ENCODE measurements at places on chromosomes 7 and 10.
A peak's percentile ranks its signal among the peaks of the same experiment; 100 is the strongest.

- DNase-seq: no peak
Observed at GRCh38 chr10:106582291-106582690, 582.2 kb downstream of the SORCS1 start.

DNA sequence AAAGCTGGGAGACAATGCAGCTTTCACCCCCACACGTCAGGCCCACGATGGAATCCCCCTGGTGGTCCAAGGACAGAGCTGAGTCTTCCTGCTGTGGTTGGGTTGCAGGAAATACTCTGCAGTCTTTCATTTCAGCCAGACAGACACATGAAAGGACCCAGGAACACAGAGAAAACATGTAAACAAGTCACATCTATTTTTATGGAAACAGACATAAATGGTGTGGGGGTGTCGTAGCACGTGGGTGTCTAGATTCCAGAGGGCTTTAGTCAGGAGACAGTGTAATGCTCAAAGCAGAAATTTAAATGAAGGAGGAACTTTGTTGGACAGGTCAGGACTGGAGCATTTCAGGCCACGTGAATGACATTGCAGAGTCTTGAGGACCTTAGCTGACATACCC lies 444.6 kb downstream of the SUGCT start:
- DNase-seq: no peak

DNA sequence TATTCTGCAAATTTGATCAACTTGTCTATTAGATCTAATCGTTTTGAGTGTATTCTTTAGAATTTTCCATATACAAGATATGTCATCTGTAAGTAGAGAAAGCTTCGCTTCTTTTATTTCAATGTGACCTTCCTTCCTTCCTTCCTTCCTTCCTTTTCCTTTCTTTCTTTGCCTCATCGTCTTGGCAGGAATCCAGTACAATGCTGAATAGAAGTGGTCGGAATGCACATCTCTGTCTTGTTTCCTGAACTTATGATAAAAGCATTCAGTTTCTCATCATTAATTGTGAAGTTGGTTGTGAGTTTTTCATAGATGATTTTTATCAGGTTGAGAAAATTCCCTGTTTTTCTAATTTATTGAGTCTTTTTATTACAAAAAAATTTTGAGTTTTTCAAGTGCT lies 300.7 kb upstream of the ZNF32 start:
- DNase-seq: no peak

GRCh38 chr7:23544913-23545354 lies 13.2 kb upstream of the TRA2A start:
- no peak for DNase-seq

GRCh38 chr7:94429153-94429552 lies 34.5 kb downstream of the COL1A2 start:
- no peak for DNase-seq

DNA sequence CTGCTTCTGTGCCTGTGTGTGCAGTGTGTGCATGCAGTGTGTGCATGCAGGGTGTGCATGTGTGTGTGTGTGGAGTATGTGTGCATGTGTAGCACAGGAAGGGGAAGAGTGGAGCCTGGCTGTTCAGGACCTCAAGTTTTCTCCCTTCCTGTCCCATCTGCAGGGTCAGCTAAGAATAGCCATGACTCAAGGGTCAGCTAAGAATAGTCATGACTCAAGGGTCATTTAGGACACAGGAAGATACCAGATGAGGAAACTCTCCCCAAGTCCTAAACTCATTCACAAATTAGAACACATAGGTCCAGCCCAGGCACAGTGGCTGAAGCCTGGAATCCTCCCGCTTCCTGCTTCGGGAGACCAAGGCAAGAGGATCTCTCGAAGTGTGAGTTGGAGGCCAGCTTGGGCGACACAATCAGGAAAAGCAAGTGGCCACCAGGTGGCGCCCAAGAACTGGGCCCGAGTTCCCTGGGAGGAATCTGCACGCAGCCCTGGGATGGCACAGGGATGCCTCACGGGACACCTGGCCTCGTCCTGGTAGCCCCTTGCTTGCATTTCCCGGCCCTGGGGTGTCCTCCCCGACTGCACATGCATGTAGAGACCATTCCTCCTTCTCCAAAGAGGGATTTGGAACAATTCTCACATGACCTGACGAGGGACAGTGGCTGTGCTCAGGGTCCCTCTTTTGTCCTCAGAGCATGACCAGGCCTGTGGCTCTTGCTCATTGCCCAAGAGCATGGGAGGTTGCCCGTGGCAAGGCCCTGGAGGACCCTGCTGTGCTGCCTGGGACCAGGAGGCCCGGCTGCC lies 21.4 kb upstream of the VOPP1 start:
- no peak for DNase-seq

- no peak for DNase-seq
Observed at GRCh38 chr7:16804674-16805439, at the start of gene AGR2. Gene AGR2, minus strand, starts transcription at chr7:16804999. Its CDS starts 3,203 bp downstream, at chr7:16801796.

GRCh38 chr7:46071076-46071475 lies 150.0 kb upstream of the IGFBP3 start:
- no peak for DNase-seq

DNA sequence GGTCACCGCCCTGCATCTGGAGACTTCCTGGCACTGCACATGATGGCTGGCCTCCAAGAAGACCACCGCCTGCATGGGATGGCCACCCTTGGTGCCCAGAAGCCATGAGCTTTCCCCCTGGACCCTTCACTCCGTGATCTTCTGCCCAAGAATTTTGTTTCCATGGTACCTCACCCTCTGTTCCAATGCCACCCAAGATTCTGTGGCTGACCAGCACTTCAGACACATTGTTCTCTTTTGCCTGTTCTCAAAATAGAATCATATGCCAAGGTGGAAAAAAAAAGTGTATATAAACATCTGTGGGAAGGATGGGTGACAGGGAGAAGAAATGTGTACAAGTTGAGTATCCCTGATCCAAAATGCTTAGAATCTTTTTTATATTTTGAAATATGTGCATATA lies 12.1 kb downstream of the HTR7 start:
- no peak for DNase-seq

- DNase-seq: no peak
Observed at GRCh38 chr7:84908196-84908793, 278.6 kb downstream of the SEMA3D start.

GRCh38 chr10:60114765-60115586 lies 208.6 kb upstream of the CCDC6 start:
- peak; percentile 17 for DNase-seq

- DNase-seq: no peak
Observed at GRCh38 chr7:37683246-37684120, at the start of gene GPR141. Gene GPR141, plus strand, starts transcription at chr7:37683766. Its CDS starts 56,628 bp downstream, at chr7:37740394.

GRCh38 chr10:80205477-80206276 lies at the start of gene ANXA11:
Gene ANXA11, minus strand, starts transcription at chr10:80205537. Its CDS starts 32,676 bp downstream, at chr10:80172861.
- no peak for DNase-seq

DNA sequence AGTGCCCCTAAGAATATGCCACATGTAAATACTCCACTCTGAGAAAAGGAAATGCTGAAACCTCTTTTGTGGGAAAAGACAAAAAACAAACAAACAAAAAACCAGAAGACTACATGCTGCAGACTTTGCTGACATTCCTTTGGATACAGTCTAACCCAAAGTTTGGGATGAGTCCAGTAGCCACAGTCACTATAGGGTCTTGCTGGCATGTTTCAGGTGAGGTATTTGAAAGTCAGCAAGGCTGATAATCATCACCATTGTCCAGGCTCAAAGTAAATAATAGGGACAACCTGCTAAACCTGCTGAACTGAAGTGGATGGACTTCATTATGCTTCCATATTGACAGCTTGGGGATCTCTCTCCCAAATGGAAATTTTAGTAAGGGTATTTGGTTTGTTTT lies 1087.0 kb upstream of the LRRTM3 start:
- DNase-seq: no peak

GRCh38 chr10:132172091-132173066 lies 14.4 kb upstream of the DPYSL4 start:
- no peak for DNase-seq

GRCh38 chr7:104528142-104528541 lies 199.7 kb downstream of the LHFPL3 start:
- no peak for DNase-seq

DNA sequence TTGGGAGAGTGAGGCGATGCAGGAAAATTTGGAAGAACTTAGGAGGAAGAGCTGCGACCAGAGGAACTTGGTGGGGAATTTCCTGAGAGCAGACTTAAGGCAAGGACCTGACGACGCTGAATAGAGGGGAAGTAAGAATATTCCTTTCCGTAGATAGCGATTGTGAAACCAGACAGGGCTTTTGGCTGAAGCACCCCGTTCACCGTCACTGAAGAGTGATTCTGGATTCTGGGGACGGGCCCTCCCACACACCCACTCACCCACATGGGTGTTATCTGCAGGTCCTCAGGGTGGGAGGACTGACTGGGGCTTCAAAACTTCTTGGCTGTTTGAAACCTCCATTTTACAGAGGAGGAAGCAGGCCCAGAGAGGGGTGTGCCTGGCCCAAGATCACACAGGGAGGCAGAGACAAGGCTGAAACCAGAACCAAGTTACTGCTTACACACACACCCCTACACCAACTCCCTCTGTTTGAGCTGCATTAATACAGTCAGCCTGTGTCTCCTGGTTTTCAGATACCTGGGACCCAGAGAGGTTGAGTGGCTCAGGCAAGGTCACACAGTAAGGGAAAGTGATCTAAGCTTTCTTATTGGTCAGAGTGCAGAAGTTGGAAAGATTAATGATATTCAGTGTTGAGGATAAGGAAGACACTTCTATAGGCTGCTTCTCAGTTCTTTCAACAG lies 37.2 kb upstream of the CDH23 start:
- DNase-seq: no peak

- no peak for DNase-seq
Observed at GRCh38 chr7:108012499-108013430, 9.8 kb upstream of the LAMB1 start.

DNA sequence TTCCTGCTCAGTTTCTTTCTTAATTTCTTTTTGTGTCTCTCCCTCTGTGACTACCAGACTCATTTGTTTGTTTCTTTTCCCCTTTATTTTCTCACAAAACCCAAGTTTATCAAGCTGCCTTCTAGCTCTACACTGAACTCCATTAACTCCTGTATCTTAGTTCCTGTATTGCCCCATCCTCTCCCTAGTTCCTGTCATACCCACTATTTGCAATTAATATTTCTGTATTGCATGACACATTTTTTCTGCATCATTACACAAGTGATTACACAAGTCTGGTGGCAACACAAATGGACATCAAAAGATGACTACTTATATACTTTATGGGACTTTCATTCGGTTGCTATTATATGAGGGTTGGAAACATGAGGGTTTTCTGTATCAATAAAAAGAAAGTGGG lies 26.9 kb upstream of the OR9A4 start:
- DNase-seq: no peak

DNA sequence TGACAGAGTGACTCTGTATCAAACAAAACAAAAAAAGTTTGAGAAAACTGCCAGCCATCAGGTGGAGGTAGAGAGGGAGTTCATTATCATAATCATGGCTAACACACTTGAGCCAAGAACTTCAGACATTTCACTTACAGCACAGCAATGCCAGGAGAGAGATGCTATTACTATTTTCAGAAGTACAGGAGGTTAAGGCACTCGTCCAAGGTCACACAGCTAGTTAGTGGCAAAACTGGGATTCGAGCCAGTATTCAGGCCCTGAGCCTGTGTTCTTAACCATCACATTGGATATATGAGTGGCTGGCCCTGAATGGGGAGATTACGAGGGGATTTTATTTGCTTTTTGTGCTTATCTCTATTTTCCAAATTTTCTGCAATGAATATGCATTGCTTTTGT lies 24.8 kb upstream of the UNC5B start:
- DNase-seq: no peak

- no peak for DNase-seq
Observed at GRCh38 chr7:5357951-5358350, 65.7 kb downstream of the TNRC18 start.

DNA sequence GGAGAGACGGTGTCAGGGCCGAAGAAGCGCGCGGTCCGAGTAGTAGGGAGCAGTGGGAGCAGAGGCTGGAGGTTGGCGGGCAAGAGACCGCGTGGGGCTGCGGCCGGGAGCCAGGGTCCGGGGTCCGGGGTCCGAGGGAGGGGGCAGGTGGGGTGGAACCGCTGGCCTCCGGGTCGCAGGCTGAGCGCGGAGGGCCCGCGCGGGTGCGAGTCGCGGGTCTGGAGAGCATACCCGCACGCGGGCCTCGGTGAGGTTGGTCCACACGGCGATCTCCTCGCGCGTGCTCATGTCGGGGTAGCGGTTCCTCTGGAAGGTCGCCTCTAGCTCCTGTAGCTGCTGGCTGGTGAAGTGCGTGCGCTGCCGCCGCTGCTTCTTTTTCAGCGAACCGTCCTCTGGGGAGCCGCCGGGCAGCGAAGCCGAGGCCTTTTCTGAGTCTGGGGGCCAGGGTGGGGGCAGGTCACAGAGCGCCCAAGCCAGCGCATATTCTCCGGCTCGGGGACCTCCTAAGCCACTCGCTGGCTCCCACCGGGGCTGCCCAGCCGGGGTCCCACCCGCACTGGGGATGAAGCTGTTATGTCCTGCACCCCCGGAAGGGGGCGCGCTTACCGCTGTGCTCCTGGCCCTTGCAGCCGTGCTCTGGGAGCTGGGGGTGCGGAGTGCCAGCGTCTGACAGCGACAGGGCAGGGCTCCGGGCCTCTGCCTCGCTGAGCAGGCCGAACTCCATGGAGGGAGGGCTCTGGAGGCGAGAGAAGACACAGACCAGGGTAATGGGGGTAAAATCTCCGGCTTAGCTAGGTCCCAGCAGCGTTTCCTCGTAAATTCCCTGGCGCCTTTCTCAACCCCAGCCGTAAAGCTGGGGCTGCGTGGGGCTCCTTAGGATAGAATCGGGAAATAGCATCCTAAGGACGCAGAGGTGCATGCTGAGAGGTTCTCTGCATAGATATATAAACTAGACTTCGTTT lies 5.5 kb downstream of the ELOVL3 start:
- no peak for DNase-seq

DNA sequence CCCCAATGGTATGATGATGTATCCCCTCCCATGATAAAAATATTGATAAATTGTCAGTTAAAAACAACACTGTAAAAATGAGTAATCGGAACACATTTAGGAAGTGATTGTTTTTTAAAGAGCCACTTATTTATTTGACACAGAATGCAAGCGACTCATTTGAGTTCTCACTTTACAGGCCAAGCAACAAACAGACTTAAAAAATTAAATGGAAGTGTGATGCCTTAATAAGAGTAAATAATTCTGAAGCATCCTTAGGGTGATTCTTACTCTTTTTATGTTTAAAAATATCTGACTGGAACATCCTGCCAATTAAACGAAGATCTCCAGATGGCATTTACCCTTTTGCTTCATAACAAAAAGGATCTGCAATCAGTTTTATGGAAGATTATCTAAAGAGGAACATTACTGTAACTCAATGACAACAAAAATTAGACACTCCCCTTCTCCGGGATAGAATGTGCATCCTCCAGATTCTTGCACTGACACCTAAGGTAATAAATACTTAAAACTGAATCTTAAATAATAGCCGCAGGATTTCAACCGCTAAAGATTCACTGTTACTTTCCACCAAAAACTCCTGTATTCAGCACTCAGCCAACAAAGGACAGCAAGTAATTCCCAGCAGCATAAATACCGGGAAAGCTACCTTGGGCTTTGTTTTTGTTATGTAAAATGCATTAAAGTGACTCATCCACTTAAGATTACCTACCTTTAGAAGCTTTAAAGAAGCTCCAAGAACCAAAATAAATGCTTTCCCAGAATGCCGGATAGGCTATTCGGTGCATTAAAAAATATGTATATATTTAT lies 1.7 kb downstream of the CACNA2D1 start:
- no peak for DNase-seq

GRCh38 chr10:51663086-51663485 lies 36.3 kb downstream of the CSTF2T start:
- no peak for DNase-seq
